NCI-H2171 (cell line): ENCODE measurements at places on chromosomes 5 and 9.

DNA sequence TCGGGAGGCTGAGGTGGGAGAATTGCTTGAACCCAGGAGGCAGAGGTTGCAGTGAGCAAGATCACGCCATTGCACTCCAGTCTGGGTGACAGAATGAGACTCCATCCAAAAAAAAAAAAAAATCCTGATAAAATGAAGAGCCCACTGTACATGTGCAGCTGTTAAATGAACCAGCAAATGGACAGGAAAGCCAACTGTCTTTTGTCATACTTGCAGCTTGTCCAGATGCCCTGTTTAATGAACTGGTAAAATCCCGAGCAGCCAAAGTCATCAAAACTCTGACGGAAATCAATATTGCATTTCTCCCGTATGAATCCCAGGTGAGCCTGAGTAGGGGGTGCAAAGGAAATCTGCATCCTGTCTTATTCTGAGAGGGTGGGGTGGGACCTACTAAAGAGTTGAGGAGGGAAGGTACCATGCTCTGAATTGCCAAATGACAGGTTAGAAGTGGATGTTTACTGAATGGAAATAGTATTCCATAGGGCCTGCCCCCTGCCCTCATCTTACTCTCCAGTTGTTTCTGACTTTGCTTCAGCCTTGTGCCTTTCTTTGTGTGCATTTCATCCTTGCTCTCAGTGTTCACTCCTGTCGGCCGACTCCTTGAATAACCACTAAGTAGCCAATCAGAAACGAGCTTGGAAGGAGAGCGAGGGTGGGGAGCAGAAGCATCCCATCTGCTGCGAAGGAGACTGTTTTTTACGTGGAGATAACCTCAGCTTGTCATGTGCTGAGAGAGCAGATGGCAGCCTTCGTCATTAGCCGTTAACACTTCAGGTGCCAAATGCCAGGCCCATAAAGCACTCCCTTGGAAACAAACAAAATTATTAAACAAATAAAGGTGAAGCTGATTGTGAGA lies 45.7 kb upstream of the CFAP157 start:
- peak; percentile 100 for DNase-seq

DNA sequence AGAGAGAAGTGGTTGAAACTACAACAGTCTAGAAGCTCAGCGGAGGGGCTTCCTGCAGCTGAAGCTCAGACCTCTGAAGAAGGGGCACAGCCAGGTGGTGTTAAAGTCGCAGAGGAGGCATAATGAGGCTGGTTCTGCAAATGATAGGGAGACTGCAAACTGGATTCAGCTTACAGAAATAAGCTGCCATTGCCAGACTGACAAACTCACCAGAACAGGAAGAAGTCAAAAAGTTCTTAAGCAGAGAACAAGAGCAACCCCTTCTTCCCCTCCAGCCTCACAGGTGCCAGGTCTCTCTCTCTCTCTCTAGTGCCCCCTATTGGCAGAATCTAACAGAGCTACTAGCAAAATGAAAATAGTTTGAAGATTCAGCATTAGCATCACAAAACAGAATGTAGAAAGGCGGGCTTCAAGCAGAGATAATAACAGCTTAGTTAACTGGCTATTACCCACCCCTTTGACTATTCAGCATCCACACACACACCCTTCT lies 76.7 kb downstream of the GRAMD2B start:
- no peak for DNase-seq

DNA sequence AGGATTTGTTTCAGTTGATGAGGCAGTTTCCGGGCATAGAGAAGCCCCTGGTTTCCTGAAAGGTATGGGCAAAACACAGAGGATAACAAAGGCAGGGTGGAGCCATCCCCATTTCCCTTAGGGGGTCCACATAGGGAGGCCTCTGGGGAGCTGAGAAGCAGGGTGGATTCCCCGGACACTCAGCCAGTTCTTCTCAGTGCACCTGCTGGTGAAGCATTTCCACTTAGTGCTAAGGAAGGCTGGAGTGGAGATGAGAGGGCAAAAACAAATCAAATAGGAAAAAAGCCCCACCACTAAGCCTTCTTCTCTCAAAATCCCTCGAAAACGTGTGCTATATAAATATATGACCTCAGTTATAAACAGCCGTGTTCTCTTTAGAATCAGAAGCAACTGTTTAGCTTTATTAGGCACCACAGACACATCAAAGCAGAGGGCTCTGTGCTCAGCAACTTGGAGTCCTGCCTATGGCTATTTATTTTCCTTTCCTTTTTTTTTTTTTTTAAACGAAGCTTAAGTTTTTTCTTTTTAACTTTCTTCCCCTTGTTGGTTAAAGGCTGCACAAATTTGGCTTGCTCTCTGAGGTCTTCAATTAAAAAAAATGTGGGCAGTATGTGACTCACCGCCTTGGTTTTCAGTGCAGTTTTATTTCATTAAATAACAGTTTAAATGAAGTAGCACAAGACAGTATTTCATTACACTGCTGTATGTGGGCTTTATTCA lies 67.7 kb downstream of the PRDM6 start:
- no peak for DNase-seq

- no peak for DNase-seq
These were observed 232.2 kb downstream of the SYK start for GRCh38 chr9:91033797-91034196.

DNA sequence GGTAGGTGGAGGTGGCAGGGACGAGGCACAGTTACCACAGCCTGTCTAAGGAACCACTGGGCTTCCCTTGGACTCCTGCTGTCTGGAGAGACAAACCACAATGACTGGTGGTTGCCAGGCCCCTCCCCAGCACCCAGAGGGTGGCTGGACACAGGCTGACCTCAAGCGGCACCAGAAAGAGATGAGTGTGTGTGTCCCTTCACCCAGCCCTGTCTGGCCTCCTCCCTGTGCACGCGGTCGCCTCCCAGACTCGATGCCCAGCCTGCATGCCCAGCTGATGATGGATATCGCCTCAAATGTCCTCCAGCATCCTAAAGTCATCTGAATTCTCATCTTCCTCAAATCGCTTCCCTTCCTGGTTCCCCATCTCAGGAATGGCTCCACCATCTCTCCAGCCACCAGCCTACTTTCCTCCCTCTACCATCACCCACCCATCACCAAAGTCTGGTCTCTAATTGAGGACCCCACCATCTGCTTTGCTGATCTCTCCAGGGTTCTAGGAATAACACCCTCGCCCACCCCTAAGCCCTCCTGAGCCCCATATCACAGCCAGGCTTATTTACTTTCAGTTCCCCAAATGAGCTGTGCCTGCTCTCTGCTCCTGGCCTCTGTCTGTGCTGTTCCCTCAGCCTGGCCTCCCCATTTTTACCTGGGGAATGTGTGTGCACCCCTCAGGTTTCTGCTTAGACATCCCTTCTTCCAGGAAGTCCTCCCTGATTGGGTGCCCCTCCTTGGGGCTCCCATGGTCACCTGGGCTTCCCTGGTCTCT lies 52.5 kb upstream of the GGTA1 start:
- no peak for DNase-seq

DNA sequence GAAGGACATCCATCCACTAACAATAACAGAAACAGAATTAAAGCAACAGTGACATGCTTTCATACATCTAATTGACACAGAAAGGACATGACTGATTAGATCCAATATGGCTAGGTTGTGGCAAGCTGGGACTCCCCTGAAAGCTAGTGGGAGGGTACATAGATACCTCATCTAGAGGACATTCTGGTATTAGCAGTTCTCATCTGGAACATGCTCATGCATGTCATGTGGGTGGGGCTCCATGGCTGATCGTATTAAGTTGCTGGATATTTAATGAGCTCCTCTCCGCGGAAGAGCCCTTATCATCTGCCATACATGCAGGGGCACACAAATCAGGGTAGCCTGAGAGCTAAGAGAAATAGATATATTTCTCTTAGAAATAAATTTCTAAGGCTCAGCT lies 358.9 kb downstream of the ICE1 start:
- DNase-seq: no peak

DNA sequence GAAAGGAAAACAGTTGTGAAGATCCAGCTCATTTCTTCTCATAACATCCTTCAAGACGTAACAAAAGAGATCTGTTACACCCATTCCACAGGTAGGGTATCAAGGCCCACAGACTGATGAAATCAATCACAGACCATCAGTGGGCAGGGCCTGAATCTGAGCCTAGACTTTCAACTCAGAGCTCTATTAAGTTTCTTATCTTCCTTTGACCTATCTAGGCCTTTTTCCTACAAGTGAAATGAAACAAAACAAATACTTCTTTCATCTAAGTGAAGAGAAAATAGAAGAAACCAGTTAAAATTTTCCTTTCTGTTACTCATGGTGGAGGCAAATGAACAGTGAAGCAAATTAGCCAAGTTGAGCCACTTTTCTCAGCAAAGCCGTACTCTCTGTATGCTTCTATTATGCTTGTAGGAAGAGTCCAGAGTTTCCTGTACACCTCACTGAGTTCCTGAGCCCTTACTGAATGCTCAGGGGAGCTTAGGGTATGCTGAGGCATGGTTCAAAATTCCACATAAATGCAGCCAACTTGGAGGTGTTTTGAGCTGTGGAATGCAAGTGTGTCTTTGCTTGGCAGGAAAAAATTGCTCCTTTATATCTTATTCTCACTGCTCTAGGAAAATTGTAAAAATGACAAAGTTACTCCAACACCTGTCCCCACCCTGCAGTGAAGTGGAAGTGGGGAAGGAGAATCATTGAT lies 91.9 kb downstream of the FEM1C start:
- DNase-seq: no peak

DNA sequence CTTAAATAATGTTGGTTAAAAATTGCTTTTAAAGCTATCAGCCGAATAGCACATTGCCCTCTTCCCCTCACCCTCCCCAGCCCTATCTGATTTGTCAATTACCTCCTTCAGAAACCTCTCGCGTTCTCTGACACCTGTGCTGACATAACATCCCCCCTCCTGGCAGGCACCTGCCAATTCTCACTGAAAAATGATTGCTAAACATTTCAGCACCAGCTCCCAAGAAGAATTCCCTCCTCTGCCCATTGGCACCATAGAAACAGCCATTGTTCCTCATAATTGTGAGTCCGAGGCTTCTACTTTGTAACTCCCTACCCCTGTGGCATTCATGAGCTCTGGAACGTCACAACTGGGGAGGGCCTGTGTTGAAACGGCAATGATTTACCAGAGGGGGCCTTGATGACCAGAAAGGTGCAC lies 20.2 kb downstream of the CDH6 start:
- DNase-seq: no peak

- DNase-seq: no peak
These were observed 49.5 kb upstream of the SARDH start for GRCh38 chr9:133787754-133788025.

DNA sequence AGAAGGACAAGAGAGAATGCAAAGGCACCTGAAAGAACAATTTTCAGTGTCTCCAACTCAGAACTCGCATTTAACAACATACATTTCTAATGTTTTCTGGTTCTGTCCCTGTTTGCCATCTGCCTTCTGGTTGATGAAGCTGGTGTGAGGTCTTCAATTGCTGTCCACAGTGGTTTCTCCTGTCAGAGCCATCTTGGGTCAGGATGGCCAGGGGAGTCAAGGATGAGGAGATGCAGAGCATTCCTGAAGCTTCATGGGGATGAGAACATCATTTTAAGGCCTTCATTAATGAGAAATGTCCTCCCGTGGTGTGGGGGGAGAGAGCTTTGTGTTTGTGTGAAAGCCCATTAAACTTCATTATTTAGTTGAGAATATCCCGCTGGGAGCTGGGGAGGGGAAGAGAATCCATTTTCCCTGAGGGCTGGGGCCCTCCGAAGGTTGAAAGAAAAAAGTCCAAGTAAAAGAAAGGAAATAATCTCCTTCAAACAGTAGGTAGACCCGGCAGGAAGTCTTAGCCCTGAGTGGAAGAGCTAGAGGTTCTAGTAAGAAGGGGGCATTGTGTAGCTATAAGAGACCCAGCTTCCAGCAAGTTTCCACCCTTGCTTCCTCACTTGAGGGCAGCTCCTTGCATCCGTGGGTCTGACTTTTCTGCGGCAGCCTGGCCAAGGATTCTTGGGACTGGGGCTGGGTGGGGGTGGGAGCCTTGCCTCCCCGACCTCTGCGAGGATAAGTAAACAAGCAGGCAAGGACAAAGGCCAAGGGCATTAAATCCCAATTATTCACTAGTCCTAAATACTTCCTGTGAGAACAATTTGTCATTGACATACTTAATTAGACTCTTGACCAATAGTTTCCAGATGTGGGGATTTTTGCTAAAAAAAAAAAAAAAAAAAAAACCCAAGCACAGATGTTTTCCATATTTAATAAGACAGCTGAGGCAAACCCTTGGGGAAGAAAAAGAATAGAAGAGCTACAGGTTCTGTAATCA lies 119.2 kb downstream of the MSX2 start:
- DNase-seq: no peak

DNA sequence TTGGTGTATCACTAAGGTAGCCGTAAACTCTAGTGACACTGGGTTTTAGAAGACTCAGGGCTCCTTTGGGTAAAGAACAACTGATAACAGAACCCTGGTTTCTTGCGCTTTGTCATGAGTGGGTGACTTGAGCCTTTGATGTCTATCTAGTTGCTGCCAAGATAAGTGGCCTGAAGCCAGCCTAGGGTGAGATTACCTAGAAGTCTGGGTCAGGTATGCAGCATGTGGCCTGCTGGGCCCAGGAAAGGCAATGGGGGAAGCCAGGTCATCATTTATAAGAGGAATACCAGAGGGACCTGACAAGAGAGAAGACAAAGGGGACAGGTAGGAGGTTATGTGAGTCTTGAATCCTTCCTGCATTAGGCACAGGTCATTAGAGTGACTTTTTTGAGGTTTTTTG lies 23.2 kb upstream of the GARNL3 start:
- DNase-seq: no peak

- no peak for DNase-seq
These were observed 14.8 kb downstream of the NCS1 start for GRCh38 chr9:130186839-130187522.

DNA sequence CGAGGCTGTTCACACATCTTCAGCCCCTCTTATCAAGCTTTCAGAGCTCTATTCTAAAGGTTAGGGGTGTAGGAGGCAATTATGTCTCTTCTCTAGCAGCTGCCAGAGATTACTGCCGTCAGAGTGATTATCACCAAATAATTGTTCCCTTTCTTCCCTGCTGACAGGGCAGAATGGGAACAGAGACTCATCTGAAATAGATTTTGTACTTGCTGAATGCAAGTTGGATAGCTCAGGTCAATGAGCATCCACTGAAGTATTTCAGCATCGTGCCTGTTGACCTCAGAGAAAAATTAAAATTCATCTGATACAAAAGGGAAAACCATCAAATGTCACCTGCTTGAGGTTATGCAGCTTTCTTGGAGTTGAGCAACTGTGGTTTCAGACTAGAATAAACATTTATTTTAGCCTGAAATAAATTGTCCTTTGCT lies 213.7 kb upstream of the MAP3K1 start:
- DNase-seq: no peak

DNA sequence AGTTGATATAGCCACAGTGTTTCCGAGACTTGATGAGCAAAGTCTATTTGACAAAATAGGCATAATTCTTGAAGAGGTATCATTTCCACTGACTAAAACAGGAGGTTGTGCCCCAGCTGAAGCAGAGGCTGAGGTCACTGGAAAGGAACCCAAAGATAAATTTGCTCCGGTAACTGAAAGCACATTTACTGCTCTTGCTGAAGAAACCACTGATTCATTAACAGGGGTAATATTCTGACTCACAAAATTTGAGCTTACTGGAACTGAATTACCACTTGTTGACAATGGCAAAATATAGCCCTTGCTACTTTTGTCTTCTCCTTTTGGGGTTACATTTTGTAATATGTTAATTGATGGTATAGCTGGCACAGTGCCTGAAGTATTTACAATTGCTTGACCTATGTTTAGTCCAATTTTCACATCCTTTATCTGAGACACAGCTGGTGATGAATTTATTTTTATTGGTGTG lies 30.2 kb downstream of the MLANA start:
- no peak for DNase-seq

GRCh38 chr9:7790819-7791182 lies 8.8 kb downstream of the DMAC1 start:
- no peak for DNase-seq

- DNase-seq: no peak
These were observed 31.3 kb upstream of the STRBP start for GRCh38 chr9:123299558-123300126.
